Head of caudate nucleus (tissue), 42 donors: ENCODE measurements at places on chromosomes 12 and 14.

- no peak for DNase-seq
These were observed 2.3 kb downstream of the SETD1B start for GRCh38 chr12:121806009-121806545.

GRCh38 chr14:59511916-59512575 is 27.7 kb downstream of the JKAMP start:
- no peak for DNase-seq

GRCh38 chr12:4714879-4715278 is 5.3 kb upstream of the GALNT8 start:
- no peak for DNase-seq

DNA sequence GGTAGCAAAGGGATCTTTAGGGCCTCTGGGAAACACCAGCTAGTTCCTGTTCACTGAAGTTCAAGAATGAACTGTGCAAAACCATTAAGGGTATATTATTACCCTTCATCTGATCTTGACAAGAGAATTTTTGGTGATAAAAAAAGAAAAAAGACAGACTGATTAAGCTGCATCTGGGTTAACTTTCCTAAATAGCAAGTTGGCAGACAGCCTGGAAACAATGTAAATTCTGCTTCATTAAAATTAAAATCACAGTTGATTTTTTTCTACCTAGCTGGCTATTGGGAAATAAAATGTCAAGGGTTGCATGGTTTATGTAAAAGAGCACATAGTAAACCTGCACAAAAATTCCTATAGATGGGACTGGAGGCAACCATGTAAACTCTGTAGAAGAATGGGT is 126.6 kb upstream of the PRKD1 start:
- DNase-seq, result no peak

DNA sequence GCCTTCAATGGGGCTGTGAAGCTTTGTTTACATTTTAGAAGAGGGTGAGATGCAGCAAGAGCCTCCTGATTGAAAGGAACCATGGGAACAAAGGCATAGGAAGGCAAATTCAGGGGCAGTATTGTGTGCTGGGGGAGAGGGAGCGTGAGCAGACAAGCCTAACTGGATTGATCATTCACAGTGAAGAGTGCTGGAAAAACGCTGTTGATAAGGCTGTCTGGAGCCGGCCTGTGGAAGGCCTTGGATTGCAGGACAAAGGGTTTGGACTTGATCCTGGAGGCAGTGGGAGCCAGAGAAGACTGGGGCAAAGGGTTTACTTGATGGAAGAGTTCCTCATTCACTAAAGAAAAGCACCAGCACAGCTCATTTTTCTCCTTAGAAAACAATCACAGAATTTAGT is 160.5 kb downstream of the PAH start:
- no peak for DNase-seq

GRCh38 chr12:123278101-123278627 is 6.5 kb upstream of the CDK2AP1 start:
- no peak for DNase-seq

DNA sequence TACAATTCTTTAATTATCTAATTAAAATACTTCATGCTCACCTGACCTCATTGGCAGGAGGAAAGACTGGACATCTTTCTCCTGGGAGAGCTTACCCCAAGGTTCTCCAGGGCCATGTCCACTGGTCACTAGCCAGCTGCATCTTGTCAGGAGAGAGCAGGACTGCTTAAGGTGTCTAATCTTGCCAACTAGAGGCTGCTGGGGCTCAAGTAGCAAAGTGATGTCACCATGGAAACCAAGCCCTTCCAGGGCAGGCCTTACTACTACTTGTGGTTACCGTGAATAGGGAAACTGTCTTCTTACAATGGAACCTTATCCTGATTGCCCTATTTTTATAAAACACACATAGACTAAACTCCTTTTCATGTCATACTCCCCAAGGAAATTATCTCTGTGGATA is 376.4 kb downstream of the SNAPC1 start:
- DNase-seq, result no peak

- no peak for DNase-seq
These were observed 6.3 kb downstream of the KRT1 start for GRCh38 chr12:52673713-52674432.

DNA sequence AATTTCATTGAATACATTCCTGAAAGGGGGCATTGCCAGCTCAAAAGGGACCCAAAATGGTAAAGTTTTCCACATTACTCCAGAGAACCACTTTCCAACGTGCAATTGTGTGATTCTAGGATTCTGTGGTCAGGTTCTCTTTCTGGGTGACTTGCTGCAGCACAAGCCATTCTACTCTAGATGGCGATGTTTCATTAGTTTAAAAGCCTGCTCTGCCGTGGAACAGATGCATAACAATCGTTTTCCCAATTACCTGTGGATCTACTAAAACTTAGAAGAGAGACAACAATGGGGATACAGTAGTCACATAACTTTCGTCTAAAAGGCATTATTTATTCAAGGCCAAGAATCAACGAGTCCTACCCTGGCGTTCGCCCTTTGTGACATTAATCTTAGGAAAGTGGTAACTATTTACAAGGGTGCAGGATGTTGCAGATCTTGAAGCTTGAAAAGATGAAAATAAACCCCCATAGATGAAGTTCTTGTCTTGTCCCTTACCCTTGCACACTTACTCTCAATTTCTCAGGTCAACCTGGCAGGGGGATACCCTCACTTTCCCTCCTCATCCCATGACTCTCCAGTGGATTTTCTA is 400.9 kb downstream of the SNAPC1 start:
- DNase-seq, result no peak

GRCh38 chr14:72845683-72846082 is 48.2 kb downstream of the DPF3 start:
- no peak for DNase-seq

GRCh38 chr14:63387711-63388110 is 69.0 kb upstream of the GPHB5 start:
- DNase-seq, result no peak

- DNase-seq, result peak; percentile 91
These were observed 1.5 kb upstream of the STAT6 start for GRCh38 chr12:57112492-57113294.

- peak; percentile 9 for DNase-seq
These were observed 40.3 kb downstream of the NELL2 start for GRCh38 chr12:44835641-44836379.

DNA sequence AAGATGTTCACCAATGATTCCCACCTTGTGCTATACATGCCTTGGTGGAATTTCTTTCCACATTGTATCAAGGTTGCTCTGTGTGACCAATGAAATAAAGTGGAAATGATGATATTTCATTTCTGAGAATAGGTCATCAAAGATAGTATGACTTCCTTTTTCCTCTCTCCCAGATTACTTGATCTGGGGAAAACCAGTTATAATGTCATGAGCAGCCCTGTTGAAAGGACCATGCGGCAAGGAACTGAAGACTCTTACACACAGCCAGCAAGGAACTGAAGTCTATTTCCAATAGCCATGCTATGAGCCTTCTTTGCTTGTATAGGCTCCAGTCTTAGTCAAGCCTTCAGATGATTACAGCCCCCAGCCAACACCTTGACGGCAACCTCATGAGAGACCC is 11.7 kb downstream of the KLRD1 start:
- DNase-seq, result no peak

DNA sequence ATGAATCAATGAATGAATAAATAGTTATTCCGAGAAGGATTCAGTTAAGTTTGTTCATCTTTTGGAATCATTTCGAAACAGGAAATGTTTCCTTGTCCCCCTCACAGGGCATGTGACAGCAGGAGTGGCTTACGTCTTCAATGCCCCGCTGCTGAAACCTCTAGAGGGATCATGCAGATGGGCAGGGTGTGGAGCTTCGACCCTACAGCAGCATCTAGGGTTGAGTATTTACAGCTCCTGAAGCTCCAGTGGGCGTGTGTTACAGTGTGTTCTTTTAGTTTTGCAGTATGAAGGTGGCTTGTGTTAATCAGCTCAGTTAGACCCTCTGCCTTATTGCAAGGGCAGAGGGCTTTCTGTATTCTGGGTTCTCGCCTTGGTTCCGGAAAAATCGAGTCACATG is 2.6 kb downstream of the NAV3 start:
- DNase-seq, result peak; percentile 19

- DNase-seq, result no peak
These were observed 822 bp upstream of the RDH5 start for GRCh38 chr12:55719371-55719770.

GRCh38 chr12:26058818-26059217 is 66.0 kb downstream of the BHLHE41 start:
- no peak for DNase-seq

- DNase-seq, result no peak
These were observed 394.5 kb downstream of the APAF1 start for GRCh38 chr12:99039367-99040120.

- DNase-seq, result peak; percentile 30
These were observed 1.2 kb downstream of the DYRK2 start for GRCh38 chr12:67649570-67650387.

DNA sequence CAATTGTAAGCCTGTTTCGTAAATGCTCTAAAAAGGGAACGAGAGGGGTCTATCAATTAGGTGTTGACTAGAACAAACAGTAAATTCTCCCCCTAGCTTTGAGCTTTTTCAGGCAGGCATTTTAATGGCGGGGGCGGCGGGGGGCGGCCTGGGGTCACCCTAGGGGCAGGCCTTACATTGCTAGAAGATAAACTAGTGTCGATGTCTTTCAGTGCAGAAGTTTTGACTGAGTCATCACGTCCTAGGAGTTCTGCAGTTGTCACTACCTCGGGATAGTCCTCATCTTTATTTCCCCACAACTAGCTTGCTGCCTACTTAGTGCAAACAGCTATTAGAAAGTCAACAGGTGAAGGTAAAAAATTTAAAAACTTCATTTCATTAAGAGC is 1.6 kb downstream of the ATP6V1D start:
- DNase-seq, result no peak

- DNase-seq, result no peak
These were observed 404.1 kb downstream of the RAD51B start for GRCh38 chr14:68223631-68224030.

- DNase-seq, result no peak
These were observed 45.8 kb upstream of the HMGA2 start for GRCh38 chr12:65778258-65779090.

GRCh38 chr14:49173765-49174373 is 412.3 kb downstream of the RPS29 start:
- no peak for DNase-seq

DNA sequence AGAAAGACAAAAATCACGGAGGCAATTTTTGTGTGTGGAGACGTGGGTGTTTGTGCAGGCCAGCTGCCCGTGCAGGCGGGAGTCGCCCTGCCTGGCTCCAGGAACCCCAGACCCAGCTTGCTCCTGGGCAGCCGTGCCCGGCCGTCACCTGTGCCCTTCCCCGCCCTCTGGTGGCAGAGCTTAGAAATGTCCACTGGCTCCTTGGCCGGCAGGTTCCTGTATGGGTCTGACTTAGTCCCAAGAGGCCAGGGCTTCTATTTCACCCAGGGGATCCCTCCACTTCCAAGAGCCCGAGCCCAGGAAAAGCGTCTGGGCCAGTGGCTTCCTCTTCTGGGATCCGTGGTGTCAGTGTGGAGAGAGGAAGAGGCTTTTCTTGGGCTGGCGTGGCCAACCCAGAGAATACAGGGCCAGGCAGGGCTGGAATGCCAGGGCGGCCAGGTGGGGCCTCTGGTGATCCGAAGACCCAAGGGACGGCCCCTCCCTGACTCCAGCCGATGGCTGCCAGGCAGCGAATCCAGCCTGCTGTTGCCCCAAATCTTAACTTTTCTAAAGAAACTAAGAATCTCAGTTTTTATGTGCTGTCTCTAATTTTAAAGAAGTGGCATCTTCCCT is 120.9 kb downstream of the TMEM132C start:
- peak; percentile 48 for DNase-seq

GRCh38 chr14:68627868-68628604 is 164.8 kb downstream of the ZFP36L1 start:
- peak; percentile 86 for DNase-seq

- DNase-seq, result no peak
These were observed 22.5 kb upstream of the YAF2 start for GRCh38 chr12:42260518-42260917.

DNA sequence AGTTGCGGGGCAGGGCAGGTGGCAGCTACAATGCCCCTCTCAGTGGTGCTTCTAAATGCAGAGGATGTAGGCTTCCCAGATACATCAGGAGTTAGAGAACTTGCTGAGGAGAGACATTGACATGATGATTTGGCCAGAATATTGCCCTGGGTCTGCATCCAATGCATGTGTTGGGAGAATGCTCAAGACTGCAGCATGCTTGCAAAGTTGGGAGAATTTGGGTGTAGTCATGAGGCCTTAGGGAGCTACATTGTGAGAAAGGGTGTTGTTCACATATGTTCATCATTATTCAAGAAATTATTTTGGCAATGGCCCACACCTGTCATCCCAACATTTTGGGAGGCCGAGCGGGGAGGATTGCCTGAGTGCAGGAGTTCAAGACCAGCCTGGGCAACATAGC is 149.9 kb downstream of the SAMD4A start:
- DNase-seq, result no peak

- peak; percentile 72 for DNase-seq
These were observed 1.8 kb downstream of the FBXL14 start for GRCh38 chr12:1592444-1593173.

DNA sequence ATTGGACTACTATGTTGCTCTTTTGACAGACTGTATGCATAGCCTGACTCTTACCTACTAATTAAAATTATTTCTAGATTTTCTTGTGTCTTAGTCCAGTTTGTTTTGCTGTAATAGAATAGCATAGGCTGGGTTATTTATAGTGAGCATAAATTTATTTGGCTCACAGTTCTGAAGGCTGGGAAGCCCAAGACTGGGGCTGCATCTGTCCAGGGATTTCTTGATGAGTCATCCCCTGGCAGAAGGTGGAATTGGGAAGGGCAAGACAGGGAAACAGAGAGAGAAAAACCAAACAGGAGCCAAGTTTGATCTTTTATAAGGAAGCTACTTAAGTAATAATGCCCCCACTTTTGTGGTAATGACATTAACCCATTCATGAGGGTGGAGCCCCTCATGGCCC is 759.2 kb upstream of the LRFN5 start:
- no peak for DNase-seq

- no peak for DNase-seq
These were observed 350.6 kb downstream of the CACNA1C start for GRCh38 chr12:2403221-2403976.

GRCh38 chr14:65846196-65846868 is 433.8 kb downstream of the FUT8 start:
- no peak for DNase-seq

DNA sequence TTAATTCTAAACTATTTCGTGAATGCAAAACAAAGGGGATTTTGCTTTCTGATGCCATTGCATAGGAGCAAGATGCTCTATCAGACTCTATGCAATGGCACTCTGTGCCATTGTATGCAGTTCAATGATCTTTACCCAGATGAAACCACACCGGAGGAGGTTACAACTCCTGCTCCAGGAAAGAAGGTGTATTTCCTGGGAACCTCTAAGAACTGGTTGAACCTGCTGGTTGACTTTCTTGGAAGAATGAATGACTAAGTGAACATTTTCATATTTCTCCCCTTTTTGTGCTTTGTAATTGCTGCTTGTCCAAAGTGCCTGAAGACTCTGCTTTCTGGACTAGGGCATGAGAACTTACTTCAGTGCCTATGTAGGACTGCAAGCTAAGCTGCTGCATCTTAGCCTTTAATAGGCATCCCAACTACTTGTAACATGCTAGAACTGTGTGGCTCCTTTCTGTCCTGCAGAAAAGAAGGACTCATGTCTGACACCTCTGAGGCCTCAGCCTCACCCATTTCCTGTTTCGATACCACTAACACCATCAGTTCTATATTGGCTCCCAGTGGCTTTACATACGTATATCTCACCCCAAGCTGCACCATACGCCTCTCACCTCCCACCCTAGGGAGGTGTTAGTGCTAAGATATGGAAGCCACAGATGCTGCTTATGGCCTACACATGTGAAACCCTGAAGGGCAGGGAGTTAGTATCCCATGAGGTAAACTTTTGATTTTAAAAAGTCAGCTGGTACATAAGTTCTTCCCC is 193.5 kb upstream of the CNOT2 start:
- DNase-seq, result no peak
